ENCODE measurements at places on chromosomes 11 and 22.

- DNase-seq = no peak
Measured at GRCh38 chr11:65590240-65590738, 5.3 kb downstream of the KCNK7 start.

DNA sequence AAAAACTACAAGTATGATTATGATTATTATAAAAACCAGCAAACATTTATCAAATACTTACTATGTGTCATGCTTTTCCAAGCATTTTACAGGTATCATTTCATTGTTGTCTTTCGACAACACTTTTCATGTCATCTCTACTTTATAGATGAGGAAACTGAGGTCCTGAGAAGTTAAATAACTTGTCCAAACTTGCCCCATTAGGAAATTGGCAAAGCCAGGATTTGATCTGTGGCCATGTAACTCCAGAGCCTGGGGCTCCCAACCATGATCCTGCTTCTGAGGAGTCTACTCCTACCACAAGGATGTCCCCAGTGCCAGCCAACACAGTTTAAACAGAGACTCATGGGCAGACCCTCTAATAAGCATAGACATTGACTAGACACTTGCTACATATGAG, 15.2 kb downstream of the EHF start:
- DNase-seq = no peak

DNA sequence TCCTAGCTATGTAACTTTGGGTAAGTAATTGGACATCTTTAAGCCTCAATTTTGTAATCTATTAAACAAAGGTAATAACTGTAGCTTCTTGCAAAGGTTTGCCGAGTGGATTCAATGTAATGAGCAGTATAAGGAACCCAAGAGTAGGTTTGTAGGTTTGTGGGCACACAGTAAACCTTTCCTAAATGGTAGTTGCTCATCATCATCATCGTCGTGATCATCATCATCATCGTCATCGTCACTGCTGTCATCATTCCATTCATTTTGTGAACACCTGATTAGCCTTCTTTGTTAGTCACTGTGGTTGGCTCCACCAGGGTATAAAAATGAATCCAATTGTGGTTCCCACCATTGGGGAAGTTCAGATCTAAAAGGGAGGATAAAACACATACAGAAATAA, 223.1 kb upstream of the KIRREL3 start:
- no peak for DNase-seq

DNA sequence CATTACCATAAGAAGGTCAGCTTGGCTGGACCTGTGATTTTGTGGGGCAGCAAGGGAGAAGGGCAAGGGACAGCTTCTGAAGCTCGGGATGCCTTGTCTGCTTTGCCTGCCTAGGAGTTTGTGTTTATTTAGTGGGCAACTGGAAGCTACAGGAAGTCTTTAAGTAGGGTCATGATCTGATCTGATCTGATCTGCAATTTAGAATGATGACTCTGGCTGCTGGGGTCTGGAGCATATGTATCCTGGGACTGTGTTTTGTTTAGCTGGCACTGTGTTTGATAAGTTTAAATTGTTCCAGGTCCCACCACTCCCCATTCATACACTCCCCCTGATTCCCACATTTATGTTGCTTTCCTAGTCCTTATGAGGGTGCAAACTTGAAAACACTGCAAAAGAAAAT, 47.7 kb upstream of the HTATIP2 start:
- no peak for DNase-seq

GRCh38 chr11:15854245-15854644, 502.1 kb downstream of the SOX6 start:
- no peak for DNase-seq

DNA sequence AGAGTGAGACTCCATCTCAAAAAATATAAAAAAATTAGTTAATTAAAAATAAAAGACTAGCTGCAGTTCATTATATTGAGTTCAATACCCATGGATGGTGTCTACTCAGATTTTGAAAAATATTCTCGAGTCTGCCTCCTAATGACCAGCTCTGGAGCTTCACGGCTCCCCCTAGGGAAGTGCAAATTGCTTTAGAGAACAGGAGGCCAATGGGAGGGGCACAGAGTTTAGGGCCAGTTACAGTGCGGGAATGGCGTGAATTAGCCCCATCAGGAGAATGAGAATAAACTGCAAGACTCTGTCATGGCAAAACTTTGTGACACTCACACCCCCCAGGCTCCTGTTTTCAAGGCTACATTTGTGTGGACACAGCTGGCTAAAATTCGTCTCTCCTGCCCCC, 4.6 kb downstream of the FGF4 start:
- no peak for DNase-seq

DNA sequence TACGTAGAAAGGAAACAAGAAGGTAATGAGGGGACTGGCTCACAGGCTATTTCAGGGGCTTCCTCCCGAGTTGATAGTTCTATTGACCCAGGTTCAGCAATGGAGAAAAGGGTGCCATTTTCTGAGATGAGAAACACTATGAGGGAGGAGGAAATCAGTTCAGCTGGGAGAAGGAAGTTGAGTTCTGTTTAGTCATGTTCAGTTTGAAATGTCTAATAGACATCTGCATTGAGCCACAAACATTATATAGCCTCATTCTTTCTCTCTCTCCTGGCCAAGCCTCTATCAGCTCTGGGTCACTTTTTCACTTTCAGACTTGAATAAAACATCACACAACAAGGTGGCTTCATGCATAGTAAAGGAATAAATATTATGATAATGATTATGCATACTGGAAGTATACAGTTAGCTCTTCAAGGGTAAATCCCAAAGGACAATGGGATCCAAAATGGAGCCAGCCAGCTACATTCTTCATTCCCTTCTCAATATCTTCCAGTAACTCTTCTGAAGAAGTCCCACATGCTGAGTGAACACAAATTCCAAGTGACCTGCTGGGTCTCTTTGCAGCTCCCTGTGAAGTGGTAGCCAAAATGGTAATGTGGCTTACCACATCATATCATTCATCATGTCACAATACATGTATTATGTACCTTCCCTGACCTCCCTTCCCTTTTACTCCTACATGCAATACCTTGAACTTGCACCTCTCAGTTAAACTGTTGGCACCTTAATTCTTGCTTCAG, 80.9 kb upstream of the CD44 start:
- DNase-seq = no peak

GRCh38 chr11:16346975-16347374, 9.4 kb downstream of the SOX6 start:
- no peak for DNase-seq

- DNase-seq = no peak
Measured at GRCh38 chr11:2355000-2355644, 22.0 kb upstream of the CD81 start.

GRCh38 chr11:130842001-130842400, 74.3 kb downstream of the SNX19 start:
- no peak for DNase-seq

- no peak for DNase-seq
Measured at GRCh38 chr11:79045800-79046304, 395.0 kb downstream of the TENM4 start.

DNA sequence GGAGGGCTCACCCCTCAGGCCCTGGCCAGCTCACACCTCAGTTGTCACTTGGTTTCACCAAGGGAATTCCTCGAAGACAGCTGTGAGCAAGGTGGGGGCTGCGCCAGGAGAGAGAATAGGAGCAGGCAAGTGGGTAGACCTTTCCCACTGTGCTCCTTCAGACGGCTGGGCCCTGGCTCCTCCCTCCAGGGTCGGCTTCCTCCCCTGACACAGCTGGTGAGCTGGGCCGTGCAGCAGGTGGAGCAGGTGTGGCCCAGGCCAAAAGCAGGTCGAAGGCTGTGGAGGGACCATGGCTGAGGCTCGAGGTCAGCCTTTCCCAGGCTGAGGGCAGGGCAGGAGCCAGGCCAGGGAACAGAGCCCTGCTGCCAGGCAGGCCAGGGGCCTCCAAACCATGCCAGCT, 12.5 kb upstream of the MYRF start:
- DNase-seq = no peak

- DNase-seq = peak; percentile 33
Measured at GRCh38 chr11:78420796-78421209, 3.2 kb upstream of the GAB2 start.

DNA sequence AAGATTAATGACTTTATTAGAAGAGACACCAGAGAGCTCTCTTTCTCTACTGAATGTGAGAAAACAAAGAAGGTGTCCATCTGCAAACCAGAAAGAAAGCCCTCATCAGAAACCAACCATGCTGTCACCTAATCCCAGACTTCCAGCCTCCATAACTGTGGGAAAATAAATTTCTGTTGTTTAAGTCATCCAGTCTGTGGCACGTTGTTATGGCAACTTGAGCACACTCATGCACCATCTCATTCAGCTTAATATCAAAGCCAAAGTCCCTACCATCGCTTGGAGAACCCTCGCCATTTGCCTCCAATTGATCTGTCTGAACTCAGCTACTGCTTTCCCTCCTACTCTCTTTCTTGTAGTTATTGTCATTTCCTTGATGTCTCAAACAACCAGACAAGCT, 766.1 kb upstream of the ARHGAP42 start:
- no peak for DNase-seq

- DNase-seq = peak; percentile 29
Measured at GRCh38 chr11:568306-569157, 7.7 kb upstream of the PHRF1 start.

- no peak for DNase-seq
Measured at GRCh38 chr11:120144501-120144900, 6.6 kb upstream of the TRIM29 start.

- no peak for DNase-seq
Measured at GRCh38 chr11:128904656-128905344, 13.6 kb downstream of the KCNJ5 start.

DNA sequence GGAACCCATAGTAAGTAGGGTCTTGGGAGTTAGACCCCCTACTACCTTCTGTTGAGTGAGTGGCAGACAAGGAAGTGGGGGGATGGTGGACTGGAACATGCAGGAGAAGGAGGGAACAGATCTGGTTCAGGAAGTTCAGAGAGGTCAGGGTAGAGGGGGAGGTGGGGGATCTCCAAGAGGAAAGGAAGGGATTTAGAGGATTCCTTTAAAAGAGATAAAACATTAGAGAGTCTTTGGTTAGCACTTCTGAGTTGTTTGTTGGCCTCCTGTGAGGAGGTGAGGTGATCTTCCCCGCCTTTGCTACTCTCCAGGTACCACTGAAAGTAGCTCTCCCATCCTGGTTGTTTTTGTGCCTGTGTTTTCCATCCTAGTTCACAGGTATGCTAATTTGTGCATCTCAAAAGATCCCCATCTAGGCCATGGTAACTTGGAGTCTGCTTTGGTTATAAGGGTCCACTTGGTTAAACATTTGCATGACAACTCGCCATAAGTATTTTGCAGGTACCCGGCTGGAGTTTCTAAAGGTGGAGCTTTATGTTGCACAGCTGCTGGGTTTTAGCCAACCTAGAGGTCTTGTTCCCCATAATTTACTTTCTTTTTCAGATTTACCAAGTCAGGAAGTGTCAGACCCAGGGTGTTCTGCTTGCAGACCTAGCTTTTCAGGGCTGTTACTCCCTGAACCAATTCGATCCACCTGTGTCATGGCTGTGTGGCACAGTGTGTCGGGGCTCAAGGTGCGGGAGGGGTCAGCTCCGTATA, 79.3 kb upstream of the SORL1 start:
- DNase-seq = no peak

GRCh38 chr11:133224271-133224670, 308.0 kb downstream of the OPCML start:
- no peak for DNase-seq

- no peak for DNase-seq
Measured at GRCh38 chr11:20089367-20089766, 70.9 kb downstream of the DBX1 start.

- DNase-seq = no peak
Measured at GRCh38 chr11:84398017-84398626, 1112.0 kb upstream of the CCDC90B start.

- no peak for DNase-seq
Measured at GRCh38 chr22:50032109-50032871, 19.7 kb upstream of the IL17REL start.

GRCh38 chr11:95736355-95736754, 53.2 kb downstream of the FAM76B start:
- no peak for DNase-seq

GRCh38 chr22:46214616-46215015, 35.5 kb downstream of the CDPF1 start:
- no peak for DNase-seq

GRCh38 chr11:92284558-92284957, 59.9 kb downstream of the FAT3 start:
- no peak for DNase-seq

Data from AG04449 (cell line).